ENCODE measurements at places on chromosomes 7 and 10. TPM values are rescaled to one million over a fixed set of nuclear protein-coding genes. Genes with fewer than 3 reads are reported as not detected.

Gene STOX1
- 7.4 TPM for total RNA-seq

Gene MEIG1
- total RNA-seq: not detected

Gene FAM25C
- total RNA-seq: not detected

Gene AKR1C1
- 10.5 TPM for total RNA-seq

Gene CFTR
- 2.5 TPM for total RNA-seq

Gene AKR1E2
- total RNA-seq: 22.1 TPM

Gene PRSS1
- total RNA-seq: not detected

Gene STRIP2
- total RNA-seq: 19.6 TPM

Gene ELAPOR2
- total RNA-seq: 36.7 TPM

Gene TCAF2
- 2.3 TPM for total RNA-seq

Gene PRPS1L1
- not detected for total RNA-seq

Gene KCTD7
- total RNA-seq: 35.8 TPM

Gene TMEM213
- not detected for total RNA-seq

Gene FXYD4
- not detected for total RNA-seq

Gene NAT16
- 0.82 TPM for total RNA-seq

Gene CDC14C
- 0.22 TPM for total RNA-seq

Gene TAS2R3
- total RNA-seq: 4.2 TPM

Gene UTF1
- not detected for total RNA-seq
